ENCODE measurements at places on chromosomes 11 and 22. TPM values are rescaled to one million over a fixed set of nuclear protein-coding genes. Genes with fewer than 3 reads are reported as not detected.
A peak's percentile ranks its signal among the peaks of the same experiment; 100 is the strongest.

DNA sequence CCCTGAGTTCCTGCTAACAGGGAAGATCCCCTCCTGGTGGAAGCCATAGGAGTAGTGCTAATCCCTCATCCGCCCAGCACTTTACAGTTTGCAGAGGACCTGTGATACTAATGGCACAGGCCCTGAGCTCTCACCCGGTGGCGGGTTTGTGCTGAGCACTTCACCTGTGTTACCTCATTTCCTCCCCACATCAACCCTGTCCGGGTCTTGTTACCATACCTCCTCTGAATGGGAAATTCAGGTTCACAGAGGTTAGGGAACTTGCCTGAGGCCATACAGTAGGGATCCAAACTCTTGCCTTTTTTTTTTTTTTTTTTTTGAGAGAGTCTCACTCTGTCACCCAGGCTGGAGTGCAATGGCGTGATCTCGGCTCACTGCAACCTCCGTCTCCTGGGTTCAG is 25.2 kb downstream of the CAPN1 start:
- H3K4me3 ChIP-seq, result no peak overlapping the region
- no peak for DNase-seq
- peaks cover 21% of the 10 kb centered on the region for H3K36me3 ChIP-seq
- no peak overlapping the region for H3K27ac ChIP-seq
- no peaks in the 10 kb centered on the region for H3K27me3 ChIP-seq
- H3K4me1 ChIP-seq, result no peaks in the 10 kb centered on the region

DNA sequence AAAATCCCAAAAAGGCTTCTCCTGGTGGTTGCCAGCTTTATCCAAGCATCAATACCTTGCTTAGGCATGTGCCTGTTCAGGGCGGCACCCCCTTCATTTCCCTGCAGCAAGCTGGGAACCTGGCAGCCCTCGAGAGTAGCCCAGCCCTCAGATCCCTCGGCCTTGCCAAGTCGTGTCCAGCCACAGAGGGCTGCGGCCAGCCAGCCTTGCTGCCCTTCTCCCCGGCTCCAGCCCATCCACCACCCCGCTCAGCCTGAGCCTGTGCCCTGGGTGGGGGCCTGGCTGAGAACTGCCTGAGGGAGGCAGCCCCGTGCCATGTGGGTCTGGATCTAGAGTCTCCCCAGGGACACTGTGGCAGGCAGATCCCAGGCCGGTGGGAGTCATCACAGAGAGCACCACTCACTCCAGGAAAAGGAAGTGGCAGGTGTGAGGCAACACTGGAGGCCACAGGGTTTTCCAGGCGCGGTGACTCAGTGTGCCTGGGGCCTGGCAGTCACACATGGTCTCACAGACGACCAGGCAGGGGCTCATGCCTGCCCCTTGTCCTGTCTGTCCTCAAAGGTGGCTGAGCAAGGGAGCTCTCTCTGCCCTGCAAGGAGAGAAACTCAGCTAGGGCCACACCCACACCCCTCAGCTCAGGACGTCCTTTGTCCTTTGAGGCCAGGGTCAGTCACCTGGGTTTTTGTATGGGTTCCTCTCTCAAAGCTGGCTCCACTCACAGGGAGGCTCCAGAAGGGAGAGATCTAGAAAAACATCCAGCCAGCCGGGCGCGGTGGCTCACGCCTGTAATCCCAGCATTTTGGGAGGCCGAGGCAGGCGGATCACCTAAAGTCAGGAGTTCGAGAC is 12.2 kb upstream of the CDC42BPG start:
- peak; percentile 80 for DNase-seq
- no peaks in the 10 kb centered on the region for H3K27me3 ChIP-seq
- peaks cover 57% of the 10 kb centered on the region for H3K4me1 ChIP-seq
- peak overlapping the region; percentile 5 for H3K4me3 ChIP-seq
- H3K27ac ChIP-seq, result peak overlapping the region; percentile 99

DNA sequence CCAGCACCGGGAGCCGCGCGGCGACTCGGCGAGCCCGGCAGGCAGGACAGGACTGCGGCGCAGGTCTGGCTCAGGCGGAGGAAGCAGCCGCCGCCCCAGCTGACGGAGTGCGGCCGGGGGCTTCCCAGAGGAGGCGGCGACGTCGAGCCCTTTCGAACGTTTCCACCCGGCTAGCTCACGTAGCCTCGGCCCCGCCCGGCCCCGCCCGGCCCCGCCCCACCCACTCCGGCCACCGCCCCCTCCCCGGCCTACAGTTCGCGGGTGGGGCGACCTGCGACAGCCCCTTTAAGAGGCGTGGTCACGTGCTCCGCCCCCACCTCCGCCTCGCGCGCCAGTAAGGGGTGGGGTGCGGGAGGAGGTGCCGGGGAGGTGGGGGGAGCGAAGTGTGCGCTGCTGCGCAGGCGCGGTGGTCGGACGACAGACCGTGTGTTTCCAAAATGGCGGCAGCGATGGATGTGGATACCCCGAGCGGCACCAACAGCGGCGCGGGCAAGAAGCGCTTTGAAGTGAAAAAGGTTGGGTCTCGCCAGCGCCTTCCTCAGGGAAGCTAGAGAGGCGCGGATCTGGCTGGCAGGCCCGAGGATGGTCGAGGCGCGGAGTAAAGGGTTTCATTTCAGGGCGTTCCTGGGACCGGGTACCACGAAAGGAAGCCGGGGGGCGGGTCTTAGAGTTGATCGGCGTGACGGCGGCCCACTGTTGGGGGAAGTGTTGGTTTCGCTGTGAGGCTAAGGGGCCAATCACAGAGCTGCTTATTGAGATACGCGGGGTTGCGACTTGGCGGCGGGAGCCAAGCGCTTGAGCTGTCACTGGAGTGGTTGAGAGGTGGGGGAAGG is at the start of gene RBX1:
TSS of gene RBX1 (plus strand) at position 417 of the 833 bp plus-strand sequence. CDS start at position 438, 21 bp downstream.
- DNase-seq, result peak; percentile 96
- peak within 1 kb of the TSS; percentile 97 for H3K4me3 ChIP-seq
- 0 out of 2 replicates have a peak, but pooled peaks cover 4% of the 10 kb centered on the region for H3K4me1 ChIP-seq
- H3K27ac ChIP-seq, result peak within 1 kb of the TSS; percentile 83
- peaks cover 17% of the 10 kb centered on the region for H3K36me3 ChIP-seq

Gene WNT11
- 1.9 TPM for total RNA-seq

Gene ACRV1
- total RNA-seq, result not detected

Gene MIOX
- total RNA-seq, result 0.39 TPM

Gene SPI1
- 0.32 TPM for total RNA-seq
